Left forelimb (tissue), 1 donor: ENCODE measurements at places on chromosomes 3 and 15.

DNA sequence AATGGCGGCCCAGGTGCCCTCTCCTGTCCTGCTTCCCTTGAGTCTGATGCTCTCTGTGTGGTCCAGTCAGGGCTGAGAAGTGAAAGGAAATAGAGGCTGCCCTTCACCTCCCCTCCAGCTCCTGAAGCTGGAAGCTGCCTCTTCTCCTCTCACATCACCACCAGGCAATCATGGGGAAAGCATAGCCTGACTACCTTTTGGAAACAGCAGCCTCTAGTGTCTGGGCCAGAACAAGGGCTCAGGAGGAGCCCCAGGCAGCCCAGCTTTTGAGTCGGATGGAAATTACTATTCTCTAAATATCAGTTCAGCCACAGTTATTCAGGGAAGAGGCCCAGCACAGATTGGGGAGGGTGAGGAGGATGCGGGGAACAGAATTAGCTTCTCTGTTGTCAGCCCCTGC is 43.3 kb upstream of the CCDC174 start:
- no peak for DNase-seq

- no peak for DNase-seq
Observed at GRCh38 chr3:173502983-173503568, 105.5 kb downstream of the NLGN1 start.

DNA sequence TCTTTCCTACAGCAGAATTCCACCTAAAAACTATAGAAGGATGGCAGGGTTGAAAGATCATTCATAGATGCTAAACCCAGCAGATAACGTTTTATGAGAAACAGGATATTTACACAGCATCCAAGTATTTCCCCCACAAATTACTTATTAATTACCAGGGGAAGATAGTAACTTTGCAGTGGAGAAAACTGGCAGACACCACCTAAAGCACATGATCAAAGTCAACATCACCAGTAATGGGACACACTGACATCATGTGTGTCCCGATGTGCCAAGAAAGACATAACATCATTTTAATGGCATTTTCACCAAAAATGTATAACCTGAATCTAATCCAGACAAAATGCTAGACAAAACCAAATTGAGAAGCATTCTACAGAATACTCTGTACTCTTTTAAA is 220.4 kb upstream of the THBS1 start:
- no peak for DNase-seq

- no peak for DNase-seq
Observed at GRCh38 chr15:82548700-82549099, 8.4 kb upstream of the RPS17 start.

- DNase-seq, result no peak
Observed at GRCh38 chr3:171813897-171814460, 3.7 kb upstream of the PLD1 start.

DNA sequence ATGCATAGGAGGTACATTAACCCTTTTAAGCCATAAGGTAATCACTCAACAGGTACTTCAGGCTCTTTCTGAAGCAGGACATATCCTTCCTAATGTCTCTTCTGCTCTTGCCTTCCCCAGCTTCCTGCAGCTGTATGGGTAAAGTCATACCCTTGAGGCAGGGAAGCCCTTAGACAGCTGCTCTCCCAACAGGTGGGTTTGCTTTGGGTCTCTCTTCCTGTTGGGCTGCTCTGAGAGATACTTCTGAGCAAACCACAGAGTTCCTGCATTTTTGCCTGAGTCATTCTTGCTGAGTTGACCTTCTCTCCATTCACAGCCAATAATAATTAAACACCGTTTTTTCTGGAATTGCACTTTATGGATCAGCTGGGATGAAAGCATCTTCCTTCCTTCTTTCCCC is 2.0 kb upstream of the TRAT1 start:
- no peak for DNase-seq

GRCh38 chr3:66706890-66707289 is 206.1 kb upstream of the LRIG1 start:
- no peak for DNase-seq

DNA sequence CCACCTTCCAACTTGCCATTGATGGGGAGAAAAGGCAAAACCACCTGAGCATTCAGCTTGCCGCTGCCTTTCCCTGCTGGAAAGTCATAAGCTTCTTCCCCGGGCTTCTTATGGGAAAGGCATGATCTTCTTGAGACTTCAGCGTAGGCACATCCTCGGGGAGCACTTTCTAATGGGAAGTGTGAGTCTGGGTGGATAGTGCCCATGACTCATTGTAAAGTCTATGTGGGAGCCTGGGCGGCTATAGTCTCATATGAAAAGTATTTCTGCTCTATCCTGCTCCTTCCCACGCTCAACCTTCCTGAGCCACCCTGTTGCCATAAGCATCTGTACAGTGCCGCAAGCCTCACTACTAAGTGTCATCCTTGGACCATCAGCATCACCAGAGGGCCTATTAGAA is 309.9 kb upstream of the THBS1 start:
- DNase-seq, result no peak

- no peak for DNase-seq
Observed at GRCh38 chr15:72379856-72380430, 4.1 kb upstream of the HEXA start.

GRCh38 chr3:110567029-110567428 is 504.6 kb upstream of the NECTIN3 start:
- no peak for DNase-seq

GRCh38 chr3:102299125-102299877 is 135.5 kb upstream of the ZPLD1 start:
- DNase-seq, result no peak

- no peak for DNase-seq
Observed at GRCh38 chr3:149489060-149489690, 14.7 kb downstream of the TM4SF4 start.
